ENCODE measurements at places on chromosomes 3 and 15.

GRCh38 chr15:31483053-31483985 lies 156.7 kb downstream of the KLF13 start:
- no peak for DNase-seq

- DNase-seq: no peak
Observed at GRCh38 chr15:33013827-33014445, 180.6 kb downstream of the FMN1 start.

DNA sequence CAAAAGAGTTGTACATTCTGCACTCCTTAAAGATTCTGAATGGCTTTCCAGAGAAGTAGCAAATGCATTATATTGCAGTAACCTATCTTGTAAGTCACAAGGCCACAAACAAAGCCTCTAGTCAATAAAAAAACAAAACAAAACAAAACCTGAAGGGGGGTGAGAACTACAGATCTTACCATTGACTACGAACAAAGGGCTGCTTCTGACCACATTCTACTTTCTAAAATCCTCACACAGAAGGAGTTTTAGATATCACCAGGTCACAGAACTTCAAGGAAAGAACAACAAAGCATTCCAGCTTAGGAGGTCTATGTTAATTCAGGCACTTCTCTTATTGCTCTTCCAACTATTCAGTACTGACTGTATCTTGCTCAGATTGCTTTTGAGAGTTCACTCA lies 343.0 kb downstream of the ZBTB20 start:
- DNase-seq: no peak

DNA sequence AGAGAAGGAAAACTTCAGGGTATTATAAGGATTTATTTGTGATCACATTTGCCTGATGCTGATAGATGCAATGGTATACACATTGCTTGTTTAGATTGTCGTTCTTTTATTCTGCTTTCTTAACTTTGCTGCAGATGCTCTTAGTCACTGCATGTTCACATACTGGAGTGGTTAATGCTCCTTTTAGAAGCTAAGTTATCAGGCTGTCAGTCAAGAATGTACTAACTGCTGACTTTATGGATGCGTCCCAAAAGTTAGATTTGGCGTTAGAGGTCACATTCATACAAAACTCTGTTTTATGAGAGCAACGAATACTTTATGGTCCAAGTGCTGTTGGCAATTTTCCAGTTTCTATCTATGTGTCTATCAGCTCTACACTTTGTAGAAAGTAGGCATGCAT lies 160.7 kb downstream of the BBX start:
- no peak for DNase-seq

DNA sequence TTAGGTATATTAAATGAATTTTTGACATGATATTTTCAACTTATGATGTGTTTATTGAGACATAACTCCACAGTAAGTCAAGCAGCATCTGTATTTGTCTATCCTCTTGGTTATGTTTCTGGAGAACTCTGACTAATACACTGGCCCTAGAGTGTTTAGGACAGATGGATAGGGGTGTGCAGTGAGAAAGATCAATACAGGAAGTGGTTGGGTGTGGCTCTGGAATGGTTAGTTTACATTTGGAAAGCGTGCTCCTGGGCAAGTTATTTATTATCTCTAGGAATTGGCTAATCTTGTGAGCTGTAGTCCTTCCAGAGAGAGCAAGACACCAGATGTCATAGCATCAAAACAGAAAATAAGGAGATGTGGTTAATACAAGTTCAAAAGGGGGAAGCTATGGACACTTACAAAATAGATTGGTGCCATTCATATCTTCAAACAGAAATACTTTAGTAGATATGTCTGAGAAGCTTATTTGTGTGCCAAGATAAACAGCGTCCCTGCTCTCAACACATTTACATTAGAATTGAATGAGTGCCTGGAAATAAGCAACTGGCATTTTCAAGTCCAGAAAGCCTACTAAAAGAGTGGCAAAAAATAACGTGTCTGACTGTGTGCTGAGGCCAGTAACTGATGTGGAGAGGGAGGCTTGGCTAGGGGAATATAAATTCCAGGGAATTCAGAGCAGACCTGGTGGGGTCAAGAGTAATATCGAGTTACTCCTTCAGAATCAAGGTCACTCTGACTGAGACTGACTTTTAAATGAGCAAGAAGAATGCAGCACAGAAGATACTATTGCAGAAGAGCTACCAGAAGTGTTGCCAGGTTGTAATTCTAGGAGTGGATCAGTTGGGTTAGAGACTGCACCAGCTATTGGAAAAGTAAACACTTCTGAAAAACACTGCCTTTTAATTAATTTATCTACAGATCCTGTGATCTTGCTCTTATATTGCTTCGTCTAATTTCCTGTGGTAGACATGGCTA lies 33.4 kb upstream of the PLAAT1 start:
- no peak for DNase-seq

DNA sequence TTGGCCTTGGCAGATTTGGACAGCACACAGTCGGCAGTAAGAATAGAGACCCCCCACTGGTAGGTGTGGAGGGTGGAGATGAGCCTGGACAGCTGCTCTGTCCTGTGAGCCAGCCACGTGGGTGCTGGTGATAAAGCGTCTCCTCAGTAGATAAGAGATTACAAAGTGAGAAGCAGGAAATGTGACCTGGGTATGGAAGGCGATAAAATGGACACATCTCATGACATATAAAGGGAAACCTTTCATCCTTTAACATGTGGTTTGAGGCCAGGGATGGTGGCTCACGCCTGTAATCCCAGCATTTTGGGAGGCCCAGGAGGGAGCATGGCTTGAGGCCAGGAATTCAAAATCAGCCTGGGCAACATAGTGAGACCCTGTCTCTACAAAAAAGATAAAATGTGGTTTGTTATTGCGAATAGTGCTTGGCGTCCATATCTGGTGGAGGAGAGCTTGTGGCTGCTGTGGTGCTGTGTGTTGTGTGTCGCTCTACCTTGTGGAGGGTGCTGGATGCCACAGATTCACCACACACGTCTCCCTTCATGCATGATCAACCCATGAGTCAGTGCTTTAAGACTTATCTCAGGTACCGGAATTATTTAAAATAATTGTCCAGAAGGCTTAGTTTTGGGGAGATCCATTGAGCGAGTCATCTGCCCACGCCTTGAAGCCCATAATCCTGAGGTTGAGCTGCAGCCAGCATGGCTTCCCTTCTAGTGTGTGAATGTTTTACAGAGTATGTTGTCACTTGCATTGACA lies 157.0 kb downstream of the GABRG3 start:
- no peak for DNase-seq

GRCh38 chr3:41469083-41469482 lies 269.8 kb downstream of the CTNNB1 start:
- no peak for DNase-seq

DNA sequence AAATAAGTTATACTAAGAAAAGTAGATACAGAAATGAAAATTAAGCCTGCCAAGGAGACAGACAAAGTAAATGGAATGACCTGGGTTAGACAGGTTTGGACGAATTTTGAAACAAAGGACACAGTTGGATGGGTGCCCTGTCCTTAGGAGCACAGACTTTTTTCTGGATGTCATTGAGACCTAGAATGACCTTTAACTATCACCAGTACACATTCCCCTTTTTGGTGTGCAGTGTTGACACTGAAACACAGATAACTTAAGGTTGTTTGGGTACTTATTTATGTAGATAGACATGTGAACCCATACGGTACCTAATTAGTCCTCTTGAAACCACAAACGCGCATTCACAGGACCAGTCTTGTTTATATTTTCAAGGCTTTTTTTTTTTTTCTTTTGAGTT lies 86.7 kb downstream of the PPARG start:
- DNase-seq: no peak

DNA sequence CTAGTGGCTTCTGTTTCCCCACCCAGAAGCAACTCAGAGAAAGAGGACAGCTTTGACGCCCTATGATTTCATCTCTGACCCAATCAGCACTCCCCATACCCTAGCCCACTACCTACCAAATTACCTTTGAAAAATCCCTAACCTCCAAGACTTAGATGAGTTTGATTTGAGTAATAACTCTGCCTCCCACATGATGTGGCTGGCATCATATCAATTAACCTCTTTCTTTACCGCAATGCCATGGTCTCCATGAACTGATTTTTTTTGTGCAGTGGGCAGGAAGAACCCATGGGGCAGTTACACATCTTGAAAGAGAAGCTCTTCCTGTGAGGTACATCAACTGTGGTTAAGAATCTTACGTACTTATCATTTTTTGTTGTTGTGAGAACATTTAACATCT lies 25.5 kb upstream of the APOD start:
- DNase-seq: no peak

GRCh38 chr3:47227678-47228077 lies 54.9 kb downstream of the KIF9 start:
- no peak for DNase-seq

- DNase-seq: no peak
Observed at GRCh38 chr3:111324151-111324550, 217.8 kb upstream of the CD96 start.

- no peak for DNase-seq
Observed at GRCh38 chr15:92636401-92636907, 19.1 kb downstream of the FAM174B start.

- no peak for DNase-seq
Observed at GRCh38 chr15:55247766-55248427, 41.7 kb downstream of the RAB27A start.

GRCh38 chr3:162112719-162113118 lies 616.1 kb downstream of the OTOL1 start:
- no peak for DNase-seq

DNA sequence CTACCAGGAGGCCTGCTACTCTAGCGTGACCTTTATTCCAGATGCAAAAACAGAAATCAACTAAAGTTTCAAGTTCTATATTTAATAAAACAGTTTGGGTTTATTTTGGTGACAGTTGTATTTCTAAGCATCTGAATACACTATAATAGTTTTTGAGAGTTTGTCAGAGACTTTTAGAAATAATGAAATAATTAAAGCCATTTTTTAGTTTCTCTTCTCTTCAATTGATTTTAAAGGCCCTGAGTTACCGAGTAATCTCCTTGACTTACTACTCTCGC lies 523.4 kb downstream of the CADM2 start:
- DNase-seq: no peak

DNA sequence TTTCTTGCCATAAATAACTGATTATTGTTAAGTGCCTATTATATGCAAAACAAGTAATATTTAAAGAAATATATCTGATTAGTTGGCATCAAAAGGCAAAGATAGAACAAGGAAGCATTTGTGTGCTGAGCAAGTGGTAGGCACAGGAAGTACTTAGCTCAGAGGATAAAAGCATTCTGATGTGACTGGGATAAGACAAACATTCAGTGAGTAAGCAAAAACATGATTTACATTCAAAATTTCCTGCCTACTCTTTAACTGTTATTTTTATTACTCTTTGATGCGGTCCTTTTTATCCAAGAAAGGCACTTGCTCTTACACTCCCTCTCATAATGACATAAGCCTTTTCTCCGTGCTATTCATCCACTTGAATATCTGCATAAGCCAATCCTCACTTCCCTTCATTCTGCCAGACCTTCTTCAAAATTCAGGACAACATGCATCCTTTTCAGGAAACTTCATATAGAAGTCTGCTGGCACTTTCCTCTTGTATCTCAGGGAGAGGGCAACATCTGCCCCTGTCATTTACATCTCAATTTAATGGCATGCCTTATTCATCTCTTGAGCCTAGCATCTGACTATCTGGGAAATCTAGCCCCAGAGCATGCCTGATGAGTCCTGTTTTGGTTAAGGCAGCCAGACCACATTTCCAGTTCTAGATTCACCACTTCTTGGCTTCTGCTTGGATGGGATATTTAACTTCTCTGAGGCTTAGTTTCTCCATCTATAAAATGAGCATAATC lies 478.2 kb upstream of the ROBO2 start:
- no peak for DNase-seq

DNA sequence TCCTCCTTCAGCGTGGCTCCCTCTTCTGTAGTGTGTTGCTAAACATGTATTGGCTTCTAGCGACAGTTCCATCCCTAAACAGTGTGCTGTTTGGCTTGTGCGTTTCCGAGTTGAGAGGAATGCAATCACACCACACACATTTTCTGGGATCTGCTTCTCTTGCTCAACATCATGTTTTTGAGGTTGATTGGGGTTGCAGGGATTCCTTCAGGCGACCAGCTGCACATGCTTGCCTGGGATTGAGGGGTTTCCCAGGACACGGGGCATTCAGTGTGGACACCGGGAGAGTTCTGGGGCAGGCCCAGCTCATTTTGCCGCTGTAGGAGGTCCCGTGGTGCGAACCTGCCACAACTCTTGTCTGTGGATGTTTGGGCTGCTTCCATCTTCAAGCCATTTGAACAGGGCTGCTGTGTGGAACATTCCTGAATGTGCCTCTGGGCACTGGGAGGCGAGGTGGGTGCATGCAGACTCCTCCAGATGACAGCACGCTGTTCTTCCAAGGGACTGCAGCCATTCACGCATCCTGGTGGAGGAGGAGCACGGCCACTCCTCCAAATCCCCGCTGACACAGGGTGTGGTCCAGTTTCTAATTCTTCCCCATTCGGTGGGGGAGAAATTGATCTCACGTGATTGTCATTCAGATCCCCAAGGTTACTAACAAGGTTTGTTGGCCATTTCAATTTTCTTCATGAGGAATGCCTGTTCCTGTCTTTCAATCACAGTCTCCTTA lies 82.8 kb downstream of the PLXNA1 start:
- no peak for DNase-seq

DNA sequence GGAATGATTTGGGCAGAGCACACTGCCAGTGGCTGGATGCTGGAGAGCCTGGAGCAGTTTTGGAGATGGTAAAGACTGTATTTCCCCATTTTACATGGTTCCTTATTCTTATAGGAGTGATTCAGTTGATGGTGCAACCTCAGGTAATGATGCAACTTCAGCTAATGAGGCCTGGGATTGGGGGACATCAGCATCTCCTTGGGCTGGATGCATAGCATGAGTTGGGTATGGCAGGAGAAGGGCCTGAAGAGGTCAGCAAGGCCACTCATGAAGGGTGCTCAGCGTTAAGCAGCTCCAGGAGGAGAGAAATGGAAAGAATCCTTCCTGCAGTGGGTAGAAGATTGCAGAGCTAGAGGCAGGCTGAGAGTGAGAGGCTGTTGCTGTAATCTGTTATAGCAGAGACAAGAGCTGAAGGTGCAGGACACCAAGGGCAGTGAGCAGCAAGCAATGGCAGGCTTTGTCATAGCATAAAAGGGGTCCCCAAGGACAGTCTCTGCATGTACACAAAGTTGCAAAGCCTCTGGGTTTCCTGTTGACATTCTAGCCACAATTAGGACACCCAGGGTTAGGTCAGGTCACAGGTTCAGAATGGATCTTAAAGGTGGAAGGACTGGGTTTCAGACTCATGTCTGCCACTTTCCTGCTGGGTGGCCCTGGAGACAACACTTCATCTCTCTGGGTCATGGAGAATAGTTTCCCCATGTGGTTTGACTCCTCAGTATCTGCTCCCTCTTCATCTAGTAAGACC lies 29.5 kb upstream of the SNRK start:
- no peak for DNase-seq

DNA sequence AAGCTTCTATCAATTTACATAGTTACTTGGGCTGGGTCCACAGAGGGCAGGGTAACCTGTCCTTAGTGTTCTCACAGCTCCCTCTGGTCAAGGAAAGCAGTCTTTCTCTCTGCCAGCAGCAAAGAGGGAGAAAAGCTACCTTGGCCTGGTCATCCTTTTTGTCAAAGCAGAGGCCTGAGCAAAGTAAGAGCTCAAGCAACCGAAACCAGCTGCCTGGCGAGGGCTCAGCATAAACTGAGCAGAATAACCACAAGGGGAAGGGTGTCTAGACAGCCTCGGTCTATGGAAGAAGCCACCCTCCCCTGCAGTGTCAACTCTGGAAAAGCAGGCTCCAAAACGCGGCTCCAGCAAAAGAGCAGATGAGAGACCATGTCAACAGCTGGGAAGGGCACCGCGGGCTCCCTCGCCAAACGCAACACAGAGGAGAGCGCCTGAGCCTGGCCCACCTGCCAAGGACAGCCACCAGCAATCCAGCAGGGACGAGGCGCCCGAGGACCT lies 17.4 kb downstream of the LRIG1 start:
- DNase-seq: no peak

GRCh38 chr3:111045564-111045963 lies 26.1 kb upstream of the NECTIN3 start:
- DNase-seq: no peak

All from HEK293T (cell line).